ENCODE measurements at places on chromosomes 3 and 15.

GRCh38 chr3:144770915-144771351 is 799.3 kb downstream of the DIPK2A start:
- DNase-seq = peak; percentile 22

DNA sequence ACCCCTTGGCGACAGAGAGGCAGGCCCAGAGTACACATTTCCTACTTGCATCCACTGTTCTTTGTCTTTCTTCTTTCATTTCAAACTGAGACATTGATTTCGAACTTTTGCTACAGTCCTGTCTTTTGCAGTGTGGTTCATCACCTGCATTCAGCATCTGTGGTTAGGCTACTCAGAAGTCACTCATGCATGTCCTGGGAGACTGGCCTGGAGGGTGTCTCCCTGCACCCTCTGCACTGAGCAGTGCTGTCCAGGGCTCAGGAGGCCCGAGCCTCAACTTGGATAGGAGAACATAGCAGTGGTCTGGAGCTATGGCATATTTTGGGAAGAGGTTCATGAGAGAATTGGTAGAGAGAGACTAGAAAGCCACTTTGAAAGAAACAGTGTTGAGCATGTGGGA is 240.2 kb upstream of the TPRG1 start:
- DNase-seq = peak; percentile 15

GRCh38 chr3:127412578-127413317 is 124.9 kb upstream of the PRR20G start:
- no peak for DNase-seq

- no peak for DNase-seq
These were observed 286.0 kb upstream of the TGFBR2 start for GRCh38 chr3:30320392-30320791.

- no peak for DNase-seq
These were observed 61.1 kb downstream of the DIPK2A start for GRCh38 chr3:144032531-144033239.

GRCh38 chr15:69750253-69750652 is 297.6 kb downstream of the RPLP1 start:
- no peak for DNase-seq

GRCh38 chr3:64501298-64501906 is 186.4 kb downstream of the ADAMTS9 start:
- DNase-seq = no peak

- no peak for DNase-seq
These were observed 145.1 kb downstream of the SEMA6D start for GRCh38 chr15:47862402-47862801.

GRCh38 chr3:170438836-170439235 is 20.2 kb downstream of the CLDN11 start:
- DNase-seq = no peak

DNA sequence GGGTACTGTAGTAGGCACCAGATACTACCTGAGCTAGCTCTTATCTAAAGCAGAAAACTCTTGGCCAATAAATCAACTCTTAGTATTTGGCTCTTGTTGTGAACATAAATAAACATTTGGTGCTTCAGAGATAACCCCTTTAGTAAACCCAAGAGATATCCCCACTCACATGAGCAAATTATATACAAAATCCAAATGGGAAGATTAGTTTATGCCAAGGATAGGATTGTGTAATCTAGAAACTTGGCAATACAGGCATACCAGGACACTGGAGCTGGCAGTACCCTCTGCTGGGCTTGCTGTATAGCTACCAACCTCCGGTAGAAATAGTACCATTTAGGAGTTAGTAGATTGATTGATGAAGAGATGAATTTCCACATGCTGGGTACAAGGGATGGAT is 127.0 kb downstream of the LIPC start:
- DNase-seq = no peak

- DNase-seq = peak; percentile 24
These were observed 30.5 kb downstream of the OXSM start for GRCh38 chr3:25820366-25820765.

DNA sequence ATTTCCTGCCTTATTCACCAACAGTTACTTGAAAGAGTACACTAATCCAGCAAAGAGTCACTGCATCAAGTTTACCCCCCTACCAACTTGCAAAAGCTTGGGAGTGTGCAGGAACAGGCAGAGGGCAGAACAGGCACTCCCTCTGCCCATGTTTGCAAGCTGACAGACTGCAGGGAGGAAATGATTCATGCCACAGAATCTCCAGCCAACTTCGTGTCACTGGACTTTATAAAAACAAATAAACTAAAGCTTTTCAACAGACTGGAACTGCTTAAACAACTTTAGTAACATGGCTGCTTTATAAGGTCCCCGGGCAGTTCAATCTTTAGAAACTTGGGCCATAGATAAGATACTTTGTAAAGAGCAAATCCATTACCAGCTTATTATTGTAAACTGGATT is 129.5 kb downstream of the THRB start:
- DNase-seq = no peak

DNA sequence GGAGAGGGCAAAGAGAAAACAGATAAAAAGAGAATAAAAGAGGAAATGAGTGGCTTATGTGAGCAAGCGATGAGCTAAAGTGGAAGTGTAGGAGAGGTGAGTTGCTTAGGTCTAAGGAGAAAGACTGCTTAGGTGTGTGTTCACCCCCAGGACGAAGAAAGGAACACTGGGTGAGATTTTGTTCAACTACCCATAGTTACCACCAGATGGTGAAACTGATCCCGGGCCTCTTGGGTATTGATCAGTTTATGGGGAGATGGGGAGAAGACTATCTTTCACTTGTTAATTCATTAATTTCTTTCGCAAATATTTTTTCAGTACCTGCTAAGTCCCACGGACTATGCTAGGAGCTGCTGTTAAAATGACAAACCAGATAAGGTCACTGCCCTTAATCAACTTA is 33.9 kb downstream of the GAP43 start:
- peak; percentile 7 for DNase-seq

DNA sequence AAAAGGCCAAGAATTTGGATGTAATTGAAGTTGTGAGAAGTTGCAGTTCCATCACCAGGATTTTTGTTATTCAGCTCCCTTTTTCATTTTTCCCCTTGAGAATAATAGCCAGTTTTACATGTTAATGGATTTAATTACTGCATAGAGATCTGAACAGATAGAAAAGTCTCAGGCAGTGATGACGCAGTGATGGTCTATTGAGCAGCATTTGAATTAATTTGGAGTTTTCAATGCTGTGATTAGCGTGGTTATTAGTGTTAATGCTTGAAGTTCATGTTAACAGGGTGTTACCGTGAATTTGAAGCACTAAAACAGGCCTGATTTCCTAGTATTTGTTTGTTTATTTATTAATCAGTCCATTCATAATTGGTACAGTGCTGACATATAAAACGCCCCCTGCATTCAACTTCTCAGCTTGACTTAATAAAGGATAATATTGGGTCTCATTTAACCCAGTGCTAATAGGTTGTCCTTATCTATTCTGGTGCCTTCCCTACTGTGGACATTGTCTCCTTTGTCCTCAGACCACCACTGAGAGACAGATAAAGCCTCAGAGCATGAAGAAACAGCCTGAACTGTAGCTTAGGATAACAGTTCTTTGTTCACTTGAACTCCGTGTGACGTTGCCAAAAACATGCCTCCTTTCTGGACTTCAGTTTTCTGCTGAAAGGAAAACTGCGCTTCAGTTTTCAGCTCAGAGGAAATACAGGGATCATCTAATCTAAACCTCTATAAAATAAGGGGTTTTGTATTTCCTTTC is 82.4 kb downstream of the RTP4 start:
- DNase-seq = no peak

DNA sequence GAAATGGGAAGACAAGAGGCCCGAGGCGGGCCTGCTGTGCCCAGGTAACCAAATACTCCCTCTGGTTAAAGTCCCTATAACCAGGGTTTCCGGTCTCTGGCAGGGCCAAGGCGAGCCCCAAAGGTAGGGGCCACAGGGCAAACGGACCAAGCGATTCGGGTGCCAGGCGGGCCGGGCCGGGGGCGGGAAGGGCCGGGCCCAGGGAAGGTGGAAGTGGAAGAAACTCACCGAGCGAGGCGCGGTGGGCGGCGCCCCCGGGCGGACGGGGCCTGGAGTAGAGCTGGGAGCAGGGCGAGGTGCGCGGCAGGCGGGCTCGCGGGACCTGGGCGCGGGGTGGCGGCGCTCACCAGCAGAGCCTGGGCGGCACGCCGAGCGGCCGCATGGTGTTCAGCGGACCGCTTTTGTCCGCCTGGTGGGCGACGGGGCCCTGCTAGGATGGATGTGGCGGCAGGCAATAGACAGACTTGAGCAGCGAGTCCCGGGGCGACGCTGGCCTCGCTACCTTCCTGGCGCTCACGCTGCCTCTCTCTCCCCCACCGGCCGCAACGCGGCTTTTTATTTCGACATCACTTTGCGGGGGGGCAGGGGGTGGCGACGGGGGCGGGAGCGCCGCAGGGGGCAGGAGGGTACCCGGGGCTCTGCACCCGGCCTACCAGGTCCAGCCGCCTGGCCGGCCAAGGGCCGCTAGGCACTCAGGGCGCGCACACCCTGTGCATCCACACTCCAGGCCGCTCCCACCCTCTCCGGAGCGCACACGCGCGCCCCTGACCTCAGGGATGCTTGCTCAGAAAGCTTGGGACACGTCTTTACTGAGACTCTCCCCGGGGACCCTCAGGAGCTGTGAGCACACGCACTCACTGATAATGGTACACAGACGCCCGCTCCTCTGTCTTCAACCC is at the start of gene GATA2:
TSS of gene GATA2 (minus strand) at position 531 of the 899 bp plus-strand sequence. CDS start 6,170 bp downstream, outside the sequence.
- DNase-seq = no peak

DNA sequence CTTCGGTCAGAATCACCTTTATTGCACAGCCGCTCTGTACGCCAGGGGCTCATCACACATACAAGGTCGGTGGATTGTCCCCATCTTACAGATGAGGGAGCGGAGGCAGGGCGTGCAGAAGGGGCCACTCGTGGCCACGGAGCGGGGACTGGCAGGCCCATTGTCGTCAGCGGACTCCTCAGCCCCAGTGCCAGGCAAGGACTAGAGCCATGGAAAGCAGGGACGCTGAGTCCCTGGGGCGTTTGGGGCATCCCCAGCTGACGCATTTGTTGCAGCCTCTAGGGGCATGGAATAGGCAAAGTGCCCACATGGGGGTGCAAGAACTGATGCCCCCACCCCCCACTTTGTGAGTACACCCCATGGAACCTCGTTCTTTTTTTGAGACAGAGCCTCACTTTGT is 29.8 kb upstream of the FURIN start:
- DNase-seq = no peak

- DNase-seq = no peak
These were observed 100.7 kb downstream of the LRTM1 start for GRCh38 chr3:54827056-54827687.

GRCh38 chr3:108024146-108024850 is 66.5 kb downstream of the CD47 start:
- no peak for DNase-seq

GRCh38 chr15:74631408-74631807 is 15.8 kb downstream of the CLK3 start:
- no peak for DNase-seq

DNA sequence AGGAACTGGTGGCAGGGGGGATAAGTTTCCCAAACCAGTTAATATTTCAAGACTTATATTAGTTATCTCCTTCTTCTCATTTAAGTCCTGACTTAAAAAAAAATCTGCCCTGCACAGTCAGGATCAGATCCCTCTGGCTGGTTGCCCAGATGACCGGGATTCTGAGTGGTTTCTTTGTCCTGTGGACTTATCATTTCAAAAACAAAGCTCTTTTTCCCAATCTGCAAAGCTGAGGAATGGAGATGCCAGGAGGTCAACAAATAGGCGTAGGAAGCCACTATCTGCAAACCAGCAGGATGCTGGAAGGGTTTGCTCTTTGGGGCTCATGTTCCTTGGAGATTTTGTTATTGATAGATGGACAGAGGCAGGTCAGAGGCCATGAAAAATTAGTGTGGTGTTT is 5.8 kb downstream of the C3orf20 start:
- no peak for DNase-seq

DNA sequence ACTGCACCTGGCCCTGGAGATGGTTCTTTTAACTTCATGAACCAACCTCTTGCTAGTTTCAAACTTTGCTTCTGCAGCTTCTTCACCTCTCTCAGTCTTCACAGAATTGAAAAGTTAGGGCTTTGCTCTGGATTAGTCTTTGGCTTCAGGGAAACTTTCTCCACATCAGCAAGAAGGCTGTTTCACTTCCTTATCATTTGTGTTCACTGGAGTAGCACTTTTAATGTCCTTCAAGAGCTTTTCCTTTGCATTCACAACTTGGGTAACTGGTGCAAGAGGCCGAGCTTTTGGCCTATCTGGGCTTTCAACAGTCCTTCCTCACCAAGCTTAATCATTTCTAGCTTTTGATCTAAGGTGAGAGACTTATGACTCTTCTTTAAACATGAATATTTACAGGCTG is 15.7 kb upstream of the TM2D3 start:
- DNase-seq = no peak

DNA sequence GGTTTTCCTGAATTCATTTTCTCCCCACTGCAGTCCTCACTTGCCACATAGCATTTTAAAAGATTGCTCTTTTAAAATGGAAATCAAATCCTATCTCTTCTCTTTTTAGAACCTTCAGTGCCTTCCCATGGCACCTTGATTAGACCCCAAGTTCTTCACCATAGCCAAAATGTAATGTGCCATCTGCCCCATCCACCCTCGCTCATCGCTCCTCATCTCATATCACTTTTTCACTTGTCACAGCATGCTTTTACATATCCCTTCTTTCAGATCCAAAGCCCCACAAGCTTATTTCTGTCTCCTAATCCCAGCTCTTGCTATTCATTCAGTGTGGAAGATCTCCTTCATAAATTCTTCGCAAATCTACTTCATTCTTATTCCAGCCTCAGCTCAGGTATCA is 161.7 kb downstream of the CD47 start:
- no peak for DNase-seq

- no peak for DNase-seq
These were observed 5.7 kb downstream of the ESYT3 start for GRCh38 chr3:138440121-138440521.

GRCh38 chr15:76363251-76363650 is 26.7 kb downstream of the ISL2 start:
- DNase-seq = no peak

GRCh38 chr3:31802981-31803740 is 177.9 kb downstream of the OSBPL10 start:
- DNase-seq = no peak

GRCh38 chr15:69554279-69554961 is 101.8 kb downstream of the RPLP1 start:
- no peak for DNase-seq

DNA sequence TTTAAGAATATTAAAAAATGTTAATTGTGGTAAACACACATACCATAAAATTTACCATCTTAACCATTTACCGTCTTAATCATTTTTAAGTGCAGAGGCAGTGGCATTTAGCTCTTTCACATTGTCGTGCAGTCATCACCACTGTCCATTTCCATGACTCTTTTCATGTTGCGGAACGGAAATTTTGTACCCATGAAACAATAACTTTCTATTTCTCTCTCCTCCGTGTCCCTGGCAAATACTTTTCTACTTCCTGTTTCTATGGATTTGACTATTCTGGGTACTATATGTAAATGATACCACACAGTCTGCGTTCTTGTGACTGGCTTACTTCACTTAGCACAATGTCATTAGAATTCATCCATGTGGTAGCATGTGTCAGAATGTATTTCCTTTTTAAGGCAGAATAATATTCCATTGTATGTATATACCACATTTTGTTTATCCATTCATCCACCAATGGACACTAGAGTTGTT is 27.9 kb downstream of the AKAP13 start:
- peak; percentile 83 for DNase-seq

All from NAMALWA (cell line).